ENCODE measurements at places on chromosomes 3 and 15.

GRCh38 chr3:53242642-53243041 lies 13.2 kb downstream of the TKT start:
- DNase-seq = no peak

- DNase-seq = no peak
These were observed 8.4 kb downstream of the MITF start for GRCh38 chr3:69747511-69748258.

GRCh38 chr15:77625376-77625775 lies 7.3 kb downstream of the LINGO1 start:
- DNase-seq = no peak

DNA sequence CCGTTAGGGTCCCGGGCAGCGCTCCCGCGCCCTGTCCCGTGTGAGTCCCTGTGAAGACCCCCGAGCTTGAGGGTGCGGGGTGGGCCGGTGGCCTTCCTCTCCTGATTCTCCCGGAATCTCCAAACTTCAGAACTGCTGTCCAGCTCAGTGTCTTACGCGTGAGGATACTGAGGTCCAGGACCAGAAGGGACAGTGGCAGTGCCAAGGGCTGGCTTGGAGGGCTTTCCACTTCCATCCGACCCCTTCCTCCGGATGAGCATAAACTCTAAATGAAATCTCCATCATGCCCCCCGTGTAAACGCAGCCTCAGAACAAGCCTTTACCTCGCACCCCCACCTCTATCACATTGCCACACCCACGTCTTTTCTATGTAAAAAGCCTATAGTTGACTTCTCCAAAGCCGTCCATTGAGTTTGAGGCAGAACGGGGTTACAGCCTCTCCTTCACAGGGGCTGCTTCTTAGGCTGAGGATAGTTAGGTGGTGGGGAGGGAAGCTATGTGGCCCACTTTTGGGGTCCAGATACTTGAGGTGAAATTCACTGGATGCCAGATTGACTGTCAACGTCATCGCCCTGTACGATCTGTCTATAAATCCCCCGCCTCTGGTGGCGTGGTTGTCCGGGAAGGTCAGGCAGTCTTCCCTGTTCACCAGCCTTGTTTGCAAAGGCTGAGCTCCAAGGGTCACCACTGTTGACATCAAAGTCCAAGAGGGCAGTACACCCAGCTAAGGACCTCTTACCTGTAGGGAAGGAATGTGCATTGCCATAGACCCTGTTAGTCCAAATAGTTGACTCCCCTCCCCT lies 1.1 kb downstream of the EDEM1 start:
- DNase-seq = peak; percentile 69

GRCh38 chr3:13389378-13389777 lies 30.7 kb downstream of the NUP210 start:
- no peak for DNase-seq

- no peak for DNase-seq
These were observed 293.2 kb downstream of the MCTP2 start for GRCh38 chr15:94524565-94524964.

DNA sequence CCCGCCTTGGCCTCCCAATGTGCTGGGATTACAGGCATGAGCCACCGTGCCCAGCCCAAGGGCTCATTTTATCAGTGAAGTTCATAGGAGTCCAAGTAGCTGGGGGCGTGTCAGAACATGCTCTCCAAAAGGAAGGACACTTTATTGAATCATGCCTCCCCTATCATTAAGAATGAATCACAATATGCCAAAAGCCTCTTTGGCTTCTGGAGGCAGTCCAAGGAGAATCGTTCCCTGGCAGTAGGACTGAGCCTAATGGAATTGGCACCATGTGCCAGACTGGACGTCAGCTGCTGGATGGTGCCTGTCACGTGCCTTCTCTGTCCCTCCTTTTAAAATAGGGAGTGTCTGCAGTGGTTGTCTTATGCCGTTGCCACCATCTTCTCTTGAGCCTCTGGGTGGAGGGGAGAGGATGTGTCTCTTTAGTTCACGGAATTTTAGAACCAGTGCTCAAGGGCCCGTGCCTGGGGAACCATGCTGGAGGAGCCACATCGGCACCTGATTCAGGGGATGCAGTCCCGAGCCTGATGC lies 234.7 kb upstream of the LYSMD4 start:
- no peak for DNase-seq

- no peak for DNase-seq
These were observed 4.3 kb downstream of the NRROS start for GRCh38 chr3:196643761-196644160.

DNA sequence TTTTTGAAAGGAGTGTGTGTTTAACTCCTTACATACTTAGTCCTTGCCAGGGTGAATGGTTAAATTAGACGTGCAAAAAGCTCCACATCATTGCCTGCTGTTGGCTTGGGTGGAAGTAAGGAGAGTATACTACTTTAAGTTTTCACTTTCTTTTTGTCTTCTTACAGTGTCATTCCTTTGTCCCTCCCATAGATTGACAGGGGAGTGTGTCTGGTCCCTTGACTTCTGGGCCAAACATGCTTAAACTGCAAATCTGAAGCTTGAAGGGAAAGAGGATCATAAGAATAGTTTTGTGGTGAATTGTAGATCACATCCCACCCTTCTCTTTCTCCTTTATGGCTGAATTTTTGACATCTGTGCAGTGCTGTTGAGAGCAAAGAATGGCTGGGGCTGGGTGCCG lies 355.8 kb upstream of the C2CD4B start:
- DNase-seq = no peak

- DNase-seq = no peak
These were observed 119.8 kb upstream of the TLE3 start for GRCh38 chr15:70217226-70218160.

GRCh38 chr3:58422756-58423325 lies 10.8 kb downstream of the PDHB start:
- DNase-seq = no peak

DNA sequence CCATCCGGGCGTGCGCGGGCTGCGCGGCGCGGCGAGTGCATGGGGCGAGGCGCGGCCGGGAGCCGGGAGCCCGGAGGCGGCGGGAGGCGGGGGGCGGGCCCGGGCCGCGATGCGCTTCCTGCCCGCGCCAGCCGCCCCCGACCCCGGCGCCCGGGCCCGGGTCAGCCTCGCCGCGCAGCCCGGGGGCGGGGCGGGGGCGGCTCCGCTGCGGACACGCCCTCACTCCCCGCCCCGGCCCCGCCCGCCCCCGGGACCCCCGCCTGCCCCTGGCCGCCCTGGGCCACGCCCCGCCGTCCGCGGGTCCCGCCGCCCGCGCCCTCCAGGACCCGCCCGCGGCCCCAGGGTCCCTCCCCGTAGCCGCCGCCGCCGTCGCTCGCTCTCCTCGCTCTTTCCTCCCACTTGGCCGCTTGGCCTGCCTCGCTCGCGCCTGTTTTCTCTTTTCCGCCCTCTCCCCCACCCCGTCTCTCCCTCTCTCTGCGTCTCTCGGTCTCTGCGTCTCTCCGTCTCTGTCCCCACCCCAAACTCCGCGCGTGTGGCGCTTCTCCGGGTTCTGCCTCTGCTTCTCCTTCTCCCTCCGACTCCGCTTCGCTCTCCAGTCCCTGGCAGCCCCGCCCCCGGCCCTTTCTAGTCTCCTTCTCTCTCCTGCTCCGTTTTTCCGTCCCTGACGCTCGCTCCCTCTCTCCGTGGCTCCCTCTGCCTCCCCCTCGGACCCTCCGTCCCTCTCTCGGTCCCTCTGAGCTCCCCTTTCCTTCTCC lies at the start of gene PLXND1:
PLXND1 (minus strand) TSS at position 41 of the 755 bp plus-strand sequence; CDS start at position 4, 37 bp downstream.
- DNase-seq = peak; percentile 63

DNA sequence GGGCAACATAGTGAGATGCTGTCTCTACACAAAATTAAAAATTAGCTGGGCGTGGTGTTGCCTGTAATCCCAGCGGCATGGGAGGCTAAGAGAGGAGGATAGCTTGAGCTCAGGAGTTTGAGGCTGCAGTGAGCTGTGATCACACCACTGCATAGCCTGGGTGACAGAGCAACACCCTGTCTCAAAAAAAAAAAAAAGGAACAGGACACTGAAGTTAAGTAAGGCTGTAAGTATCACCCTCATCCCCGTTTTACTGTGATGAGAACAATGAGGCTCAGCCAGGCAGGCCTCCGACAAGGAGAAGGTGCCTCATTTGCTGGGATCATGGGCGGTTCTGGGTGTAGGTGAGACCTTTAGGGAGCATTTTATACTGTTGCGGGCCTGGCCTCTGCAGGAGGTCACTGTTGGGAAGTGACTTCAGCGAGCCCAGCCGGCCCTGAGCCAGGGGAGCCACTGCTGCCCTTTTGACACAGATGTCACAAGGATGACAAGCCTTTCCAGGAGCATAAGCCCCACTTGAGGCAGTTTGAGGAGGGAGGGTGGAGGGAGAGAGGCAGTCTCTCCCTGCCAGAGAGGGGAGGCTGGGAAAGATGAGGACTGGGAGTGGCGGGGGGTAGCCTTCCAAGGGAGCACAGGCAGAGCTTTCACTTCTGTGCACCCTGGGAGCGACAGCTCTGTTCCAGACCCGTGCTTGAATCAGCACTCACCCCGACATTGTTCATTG lies 30.8 kb downstream of the IRAK2 start:
- no peak for DNase-seq

GRCh38 chr3:130783629-130784028 lies 37.0 kb upstream of the PIK3R4 start:
- DNase-seq = no peak
